Fibroblast of the conjunctiva (primary cell): ENCODE measurements at places on chromosomes 4 and X.

GRCh38 chr4:185205697-185206342, 2.0 kb upstream of the CFAP97 start:
- no peak for DNase-seq

DNA sequence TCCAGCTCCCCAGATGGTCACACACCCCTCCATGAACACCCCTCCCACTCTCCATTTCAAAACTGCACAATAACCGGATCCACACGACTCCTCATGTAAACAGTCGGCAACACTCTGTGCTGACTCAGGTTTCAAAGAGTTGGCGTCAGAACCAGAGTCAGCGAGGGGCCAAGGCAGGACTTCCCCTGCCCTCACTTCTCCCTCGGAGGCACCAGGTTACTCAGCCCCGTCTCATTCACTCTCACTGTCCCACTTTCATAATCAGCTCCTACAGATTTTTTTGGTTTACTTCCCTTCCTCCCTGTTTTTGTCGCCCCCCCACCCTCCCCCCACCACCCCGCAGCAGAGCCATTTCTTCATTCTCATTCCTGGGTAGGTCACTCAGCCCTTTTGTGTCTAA, 2.7 kb upstream of the TIMP1 start:
- no peak for DNase-seq

- peak; percentile 29 for DNase-seq
Observed at GRCh38 chr4:92334716-92335350, 31.1 kb downstream of the GRID2 start.

DNA sequence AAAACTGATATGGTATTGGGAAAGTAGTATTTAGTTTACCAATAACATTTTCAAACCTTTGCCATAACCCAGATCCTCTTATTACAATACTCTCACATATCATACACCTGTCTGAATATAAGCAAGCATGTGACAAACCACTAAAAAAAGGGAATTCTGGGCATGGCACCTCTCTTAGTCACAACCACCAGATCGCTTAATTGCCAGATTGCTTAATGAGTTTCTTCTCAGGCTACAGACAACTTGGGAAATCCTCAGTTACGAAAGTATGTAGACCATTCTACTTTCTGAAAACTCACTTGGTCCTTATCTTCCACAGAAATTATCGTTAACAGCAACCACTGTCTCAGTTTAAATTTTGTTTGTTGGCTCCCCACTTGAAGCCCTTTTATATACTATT, 2.1 kb downstream of the NAF1 start:
- no peak for DNase-seq

GRCh38 chr4:2359591-2360395, 58.7 kb downstream of the ZFYVE28 start:
- DNase-seq = no peak

DNA sequence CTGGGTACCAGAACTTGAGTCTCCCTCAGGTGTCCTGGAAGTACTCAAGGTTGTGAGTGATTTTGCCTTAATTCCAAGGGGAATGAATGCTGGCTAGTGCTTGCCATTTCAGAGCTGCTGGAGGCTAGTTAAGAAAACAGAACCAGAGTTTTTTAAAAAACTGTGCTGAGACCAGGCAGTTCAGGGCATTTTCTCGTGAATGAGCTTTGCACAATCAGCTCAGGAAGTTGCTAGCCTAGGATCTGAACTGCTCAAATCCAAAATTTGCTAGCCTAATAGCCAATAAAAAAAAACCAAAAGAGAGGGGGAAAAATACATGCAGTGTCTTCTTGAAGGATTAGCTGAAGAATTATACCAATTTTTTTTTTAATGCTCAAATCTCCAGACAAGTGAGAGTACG, 292.7 kb downstream of the FBXW7 start:
- no peak for DNase-seq

DNA sequence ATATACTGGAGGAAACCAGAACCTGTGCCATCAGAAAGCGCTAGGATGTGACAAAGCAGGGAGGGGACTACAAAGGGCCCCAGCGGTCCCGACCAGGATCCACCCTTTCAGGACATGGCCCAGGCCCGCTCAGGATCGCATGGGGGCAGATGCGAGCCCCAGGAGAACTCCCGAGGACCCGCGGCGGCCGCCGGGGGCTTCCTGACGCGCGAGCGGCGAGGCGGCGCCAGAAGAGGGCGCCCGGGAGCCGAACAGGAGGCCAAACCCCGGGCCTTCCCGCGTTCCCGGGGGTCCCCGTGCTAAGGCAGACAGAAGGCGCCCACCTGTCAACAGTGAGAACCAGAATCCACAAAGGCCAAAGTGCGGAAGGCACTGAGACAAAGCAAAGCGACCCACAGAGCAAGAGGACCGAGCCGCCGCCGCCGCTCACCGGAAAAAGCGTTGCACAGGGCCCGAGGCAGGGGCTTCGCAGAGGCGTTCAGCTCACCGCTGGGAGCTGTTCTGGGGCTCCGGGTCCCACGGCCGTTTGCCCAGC, 7.3 kb upstream of the OPN1LW start:
- DNase-seq = no peak

DNA sequence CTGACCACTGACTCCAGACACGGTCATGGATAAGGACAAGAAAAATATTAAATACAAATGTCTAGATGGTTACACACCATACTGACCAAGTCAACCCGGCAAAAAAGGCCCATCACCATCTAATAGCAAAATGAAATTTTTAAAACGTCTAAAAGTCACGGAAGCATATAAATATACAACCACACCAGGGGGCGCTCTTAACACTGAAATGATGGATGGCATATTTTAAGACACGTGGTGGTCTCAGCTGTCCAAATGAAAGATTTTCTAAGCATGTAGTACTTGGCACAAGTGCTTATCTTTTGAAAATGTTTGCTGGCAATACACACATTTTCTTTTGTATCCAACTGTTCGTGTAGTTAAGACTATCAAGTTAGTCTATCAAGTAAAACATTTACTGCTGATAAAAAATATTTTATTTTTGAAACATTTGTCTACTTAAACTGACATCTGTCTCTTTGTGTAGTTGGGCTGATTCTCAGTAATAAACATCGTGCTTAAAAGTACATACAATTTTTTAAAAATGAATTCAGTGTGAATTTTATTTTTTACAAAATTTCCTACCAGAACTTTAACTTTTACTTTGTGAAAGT, 64.6 kb downstream of the COX7B2 start:
- peak; percentile 30 for DNase-seq

- DNase-seq = no peak
Observed at GRCh38 chrX:13597874-13598273, 28.5 kb downstream of the EGFL6 start.

DNA sequence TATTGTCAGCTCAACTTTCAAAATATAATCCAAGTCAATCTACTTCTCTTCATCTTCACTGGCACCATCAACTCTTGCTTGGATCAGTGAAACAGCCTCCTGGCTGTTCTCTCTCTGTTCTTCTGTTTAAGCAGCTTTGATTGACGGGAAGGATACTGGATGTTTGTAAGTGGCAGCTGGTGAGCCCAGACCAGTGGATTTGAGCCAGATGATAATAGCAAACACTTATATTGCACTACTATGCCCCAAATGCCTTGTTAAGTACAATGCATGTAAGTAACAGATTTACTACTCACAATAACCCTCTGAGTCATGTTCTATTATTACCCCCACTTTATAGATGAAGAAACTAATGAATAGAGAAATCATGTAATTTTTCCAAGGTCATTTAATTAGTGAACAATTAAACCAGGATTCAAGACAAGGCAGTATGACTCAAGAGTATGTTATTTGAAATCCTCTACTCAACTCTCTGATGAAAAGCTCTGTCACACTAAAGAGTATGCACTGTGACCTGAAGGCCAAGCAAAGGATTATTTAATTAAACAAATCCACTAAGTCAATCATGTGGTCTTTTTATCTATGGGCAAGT, 44.8 kb downstream of the SPANXN3 start:
- no peak for DNase-seq

DNA sequence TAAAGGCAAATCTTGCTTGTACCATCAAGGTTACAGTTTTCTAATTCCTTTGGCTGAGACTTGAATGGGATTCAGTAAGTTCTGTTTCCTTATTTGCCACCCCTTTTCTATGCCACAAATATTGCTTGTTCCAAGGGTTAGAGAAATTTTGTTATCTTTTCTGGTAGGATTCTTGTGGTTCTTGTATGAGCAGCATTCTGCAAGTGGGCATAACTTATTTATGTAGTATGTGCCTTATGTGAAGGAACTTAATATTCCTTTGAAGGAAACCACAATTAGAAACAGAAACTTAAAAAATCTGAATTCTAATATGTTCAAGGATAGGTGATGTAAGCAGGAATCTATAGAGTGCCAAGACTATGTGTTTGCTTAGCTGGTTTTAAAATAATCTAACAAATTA, 53.1 kb upstream of the TSPAN5 start:
- DNase-seq = no peak

GRCh38 chrX:24298191-24298590, 15.7 kb downstream of the SUPT20HL2 start:
- no peak for DNase-seq

GRCh38 chrX:137565318-137565904, 516 bp upstream of the ZIC3 start:
- no peak for DNase-seq

DNA sequence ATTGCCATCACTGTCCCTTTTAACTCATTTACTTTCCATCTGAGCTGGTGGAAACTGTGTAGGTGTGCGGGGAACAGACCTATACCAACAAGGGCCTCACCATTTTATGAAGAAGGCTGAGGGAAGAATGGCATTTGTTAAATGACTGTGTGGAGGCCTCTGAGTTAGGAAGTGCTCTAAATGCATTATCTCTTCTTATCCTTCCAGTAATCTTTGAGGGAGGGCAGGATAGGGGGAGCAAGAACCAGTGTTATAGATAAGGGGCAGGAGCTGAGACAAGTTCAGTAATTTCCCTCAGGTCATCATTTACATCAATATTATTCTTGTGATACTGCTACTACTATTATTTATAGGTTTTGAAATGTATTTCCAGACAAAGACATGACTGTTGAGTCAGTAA, 122.4 kb upstream of the PDLIM3 start:
- no peak for DNase-seq

GRCh38 chr4:185470501-185471195, 885 bp downstream of the CCDC110 start:
- DNase-seq = no peak

GRCh38 chr4:73707918-73708577, 32.3 kb upstream of the CXCL8 start:
- DNase-seq = peak; percentile 53

GRCh38 chr4:46974891-46975543, 18.4 kb downstream of the GABRA4 start:
- DNase-seq = no peak

DNA sequence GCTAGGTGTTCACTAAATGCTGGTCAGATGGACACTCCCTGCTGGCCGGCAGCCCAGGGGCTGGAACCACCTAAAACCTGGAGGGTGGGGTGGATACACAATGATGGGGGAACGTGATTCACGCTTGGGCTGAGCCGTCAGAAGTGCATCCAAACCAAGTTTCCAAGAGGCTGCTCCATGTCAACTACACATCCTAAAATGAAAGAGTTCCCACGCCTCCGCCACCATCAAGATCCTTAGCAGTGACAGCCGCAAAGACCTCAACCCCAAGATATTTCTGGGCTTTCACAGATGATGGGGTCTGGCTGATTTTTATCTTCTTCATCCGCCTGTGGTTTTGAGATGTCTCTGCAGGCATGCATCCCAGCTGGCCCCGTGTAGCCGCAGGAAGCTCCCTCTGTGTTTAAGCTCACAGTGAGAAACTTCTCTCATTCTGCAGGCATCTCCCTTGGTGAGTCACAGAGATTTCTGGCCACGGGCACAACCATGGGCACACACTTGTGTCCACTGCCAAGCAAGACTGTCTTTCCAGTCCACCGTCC, 84.4 kb downstream of the HTRA3 start:
- no peak for DNase-seq

DNA sequence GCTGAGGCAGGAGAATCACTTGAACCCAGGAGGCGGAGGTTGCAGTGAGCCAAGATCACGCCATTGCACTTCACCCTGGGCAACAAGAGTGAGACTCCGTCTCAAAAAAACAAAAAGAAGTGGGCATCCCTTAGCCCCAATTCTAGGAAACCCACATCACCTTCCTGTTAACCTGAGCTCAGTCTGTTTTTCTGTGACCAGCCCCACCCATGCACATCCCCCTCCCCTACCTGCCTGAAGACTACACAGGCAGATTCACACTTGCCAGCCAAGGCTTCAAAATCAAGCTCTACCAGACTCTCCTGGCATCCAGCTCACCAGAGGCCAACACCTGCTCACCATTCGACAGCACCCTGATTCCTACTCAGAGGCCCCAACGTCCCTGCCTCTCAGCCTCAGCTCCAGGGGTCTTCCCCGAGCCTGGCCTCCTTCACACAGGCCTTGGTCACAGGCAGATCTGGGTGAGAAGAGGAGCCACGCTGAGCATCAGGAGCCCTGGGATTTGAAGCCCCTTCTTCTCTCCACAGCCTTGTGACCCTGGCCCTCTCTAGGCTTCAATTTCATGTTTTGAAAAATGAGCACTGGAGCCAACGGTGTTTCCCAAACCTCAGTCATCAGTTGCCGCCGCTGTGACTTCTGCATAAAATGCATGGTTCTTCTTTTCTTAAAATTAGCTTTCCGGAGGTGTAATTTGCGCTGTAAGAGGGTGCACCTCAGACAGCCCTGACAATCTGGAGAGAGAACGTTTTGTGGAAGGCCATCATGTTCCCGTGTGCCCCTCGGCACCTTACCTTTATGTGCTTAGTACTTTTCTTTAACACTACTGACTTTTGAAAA, 47.3 kb downstream of the JAKMIP1 start:
- no peak for DNase-seq

DNA sequence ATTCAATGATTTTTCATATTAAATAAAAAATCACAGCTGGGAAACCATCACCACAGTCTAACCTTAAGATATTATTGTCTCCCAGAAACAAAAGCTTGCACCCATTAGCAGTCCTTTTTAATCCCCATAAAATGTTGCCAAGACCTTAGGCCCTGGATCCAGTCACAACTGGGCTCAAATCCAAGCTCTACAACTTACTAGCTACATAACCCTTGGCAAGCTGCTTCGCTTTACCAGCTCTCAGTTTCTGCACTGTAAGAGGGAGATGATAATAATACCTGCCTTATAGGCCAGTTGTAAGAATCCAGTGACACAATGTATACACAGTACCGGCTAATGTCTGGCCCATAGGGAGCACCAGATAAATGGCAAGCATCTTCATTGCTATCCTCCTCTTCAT, 400.9 kb upstream of the FGF13 start:
- DNase-seq = peak; percentile 46

GRCh38 chr4:120209706-120210105, 143.1 kb upstream of the MAD2L1 start:
- no peak for DNase-seq

- DNase-seq = no peak
Observed at GRCh38 chr4:182807346-182807745, 109.8 kb downstream of the DCTD start.

- DNase-seq = no peak
Observed at GRCh38 chr4:8819473-8820177, 52.0 kb downstream of the HMX1 start.

DNA sequence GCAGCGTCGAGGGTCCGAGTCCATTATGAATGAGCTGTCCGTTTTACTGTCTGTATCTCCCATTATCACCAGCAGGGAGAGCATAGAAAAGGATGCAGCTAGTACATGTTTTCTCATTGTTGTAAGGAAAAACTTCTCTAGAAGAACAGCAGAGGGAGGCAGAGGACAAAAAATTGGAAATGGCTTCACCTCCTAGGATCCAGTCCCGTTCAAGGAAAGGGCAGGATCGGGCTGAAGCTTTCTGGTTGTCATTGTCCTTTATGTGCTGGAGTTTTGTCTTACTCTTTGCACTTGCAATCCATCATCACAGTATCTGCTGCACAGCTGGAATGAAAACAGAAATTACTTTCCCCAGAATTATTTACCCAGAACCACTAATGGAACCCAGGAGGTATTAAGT, 14.7 kb downstream of the NDP start:
- DNase-seq = peak; percentile 84
